ENCODE measurements at places on chromosomes 7 and 10.
A peak's percentile ranks its signal among the peaks of the same experiment; 100 is the strongest.

DNA sequence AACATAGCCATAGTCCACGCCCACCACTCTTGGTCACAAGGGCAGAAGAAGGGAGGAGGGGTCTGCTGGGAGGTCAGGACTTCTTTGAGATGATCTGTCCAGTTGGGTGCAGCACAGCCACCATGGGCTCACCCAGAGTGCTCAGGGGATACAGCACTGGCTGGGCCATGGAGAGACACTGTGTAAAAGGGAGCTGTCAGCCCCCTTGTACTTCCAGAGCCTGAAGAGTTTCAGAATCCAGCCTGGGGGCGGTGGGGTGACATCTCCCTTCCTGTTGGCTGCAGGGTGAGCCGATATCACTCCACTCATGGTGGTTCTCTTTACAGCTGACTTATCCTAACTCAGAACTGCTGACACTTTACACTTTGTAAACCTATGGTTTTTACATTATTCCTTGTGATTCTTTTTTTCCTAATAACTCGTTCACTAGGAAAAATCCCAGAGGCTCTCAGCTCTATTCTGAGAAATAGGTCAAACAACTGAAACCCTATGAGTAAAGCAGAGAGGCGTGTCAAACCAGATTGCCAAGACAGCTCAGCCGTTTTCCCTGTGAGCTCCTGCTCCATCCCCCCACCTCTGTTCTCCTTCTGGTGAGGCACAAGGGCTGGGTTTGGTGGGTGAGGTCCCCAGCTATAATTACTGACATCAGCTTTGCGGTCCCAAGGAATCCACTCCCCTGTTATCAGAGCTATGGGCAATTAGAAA lies 3.2 kb upstream of the MRPS24 start:
- no peak for DNase-seq

DNA sequence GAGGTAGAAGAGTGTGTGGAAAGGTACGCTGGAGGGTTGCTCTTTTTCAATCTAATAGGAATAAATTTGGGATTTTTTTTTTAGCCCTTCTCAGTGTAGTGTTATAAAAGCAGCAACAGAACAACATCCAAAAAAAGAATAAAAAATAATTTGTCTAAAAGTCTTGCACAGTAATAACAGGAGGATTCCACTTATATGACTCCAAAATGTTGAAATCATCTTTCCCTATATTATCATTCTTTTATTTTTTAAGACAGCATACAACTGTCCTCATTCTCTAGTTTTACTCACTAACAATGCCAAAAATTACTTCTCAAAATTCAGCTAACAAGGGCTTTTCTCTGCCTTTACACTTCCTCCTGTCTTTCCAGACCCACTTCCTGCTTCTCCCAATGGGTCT lies 27.8 kb downstream of the IL2RA start:
- DNase-seq: no peak

- no peak for DNase-seq
Observed at GRCh38 chr10:3750006-3750816, 34.8 kb downstream of the KLF6 start.

DNA sequence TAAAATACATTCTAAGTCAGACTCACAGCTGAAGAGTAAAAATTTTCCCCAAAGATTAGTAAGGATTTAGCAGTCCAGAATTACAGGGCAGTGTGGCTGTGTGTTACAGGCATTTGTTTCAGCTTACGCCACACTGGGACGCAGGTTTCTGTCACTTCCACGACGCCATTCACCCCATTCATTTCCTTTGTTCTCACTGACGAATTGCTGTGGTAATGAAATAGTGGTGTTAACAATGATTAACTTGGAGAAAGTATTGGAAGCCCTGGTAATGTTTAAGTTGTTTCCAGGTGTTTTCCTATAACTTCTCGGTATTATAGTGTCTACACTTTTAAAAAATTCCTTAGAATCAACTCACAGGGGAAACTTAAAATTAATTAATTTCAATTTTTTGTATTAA lies 370.9 kb downstream of the SH2D4B start:
- DNase-seq: no peak

- no peak for DNase-seq
Observed at GRCh38 chr10:60733826-60734225, 44.5 kb upstream of the CDK1 start.

- no peak for DNase-seq
Observed at GRCh38 chr10:19546224-19546623, 270.0 kb upstream of the PLXDC2 start.

DNA sequence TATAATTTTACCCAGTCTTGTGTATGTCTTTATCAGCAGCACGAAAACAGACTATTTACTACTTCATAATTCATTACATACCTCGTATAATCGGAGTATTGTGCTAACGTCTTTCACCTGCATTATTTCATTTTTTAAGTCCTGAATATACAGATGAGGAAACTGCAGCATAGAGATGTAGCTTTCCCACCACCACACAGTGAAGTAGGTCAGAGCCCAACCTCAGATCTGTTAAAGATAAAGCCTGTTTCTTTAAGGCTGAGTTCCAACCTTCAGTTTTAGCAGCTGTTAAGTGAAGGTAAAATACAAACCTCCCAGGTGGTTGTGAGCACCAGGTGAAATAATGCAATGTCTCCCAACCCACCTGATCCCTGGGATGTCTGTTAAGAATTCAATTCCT lies 2.0 kb upstream of the ADAM12 start:
- no peak for DNase-seq

DNA sequence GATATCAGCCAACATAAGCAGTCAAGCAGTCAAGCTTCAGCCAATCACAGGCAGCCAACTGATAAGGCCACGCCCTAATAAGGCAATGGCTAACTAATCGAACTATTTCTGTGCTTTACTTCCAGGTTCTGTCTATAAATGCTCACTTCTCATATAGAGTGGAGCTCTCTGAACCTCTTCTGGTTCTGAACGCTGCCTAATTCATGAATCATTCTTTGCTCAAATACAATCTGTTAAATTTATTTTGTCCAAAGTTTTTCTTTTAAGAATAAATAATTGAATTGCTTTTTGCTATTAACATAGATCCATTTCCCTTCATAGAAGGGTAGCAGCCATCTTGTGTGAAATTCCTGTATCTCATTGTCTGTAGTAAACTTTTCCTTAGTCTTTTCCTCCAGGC lies 97.9 kb upstream of the TMEM72 start:
- DNase-seq: no peak

DNA sequence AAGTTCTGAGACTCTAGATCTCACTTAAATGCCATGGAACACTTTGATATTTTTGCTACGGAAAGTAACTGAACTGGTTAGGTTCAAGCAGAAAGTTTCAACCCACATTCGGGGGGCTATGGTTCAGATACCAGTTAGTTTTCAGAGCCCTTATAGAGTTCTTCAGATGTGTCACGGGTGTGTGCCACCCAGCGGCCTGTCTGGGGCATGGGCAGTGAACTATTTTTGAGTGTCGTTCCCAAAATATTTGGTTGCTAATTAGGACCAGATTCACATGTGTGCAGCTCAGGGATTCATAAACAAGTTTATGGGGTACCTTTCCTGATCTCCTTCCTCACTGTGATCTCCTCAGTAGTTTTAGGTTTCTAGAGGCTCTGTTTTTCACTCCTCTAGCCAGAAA lies 271.9 kb downstream of the C7orf25 start:
- no peak for DNase-seq

DNA sequence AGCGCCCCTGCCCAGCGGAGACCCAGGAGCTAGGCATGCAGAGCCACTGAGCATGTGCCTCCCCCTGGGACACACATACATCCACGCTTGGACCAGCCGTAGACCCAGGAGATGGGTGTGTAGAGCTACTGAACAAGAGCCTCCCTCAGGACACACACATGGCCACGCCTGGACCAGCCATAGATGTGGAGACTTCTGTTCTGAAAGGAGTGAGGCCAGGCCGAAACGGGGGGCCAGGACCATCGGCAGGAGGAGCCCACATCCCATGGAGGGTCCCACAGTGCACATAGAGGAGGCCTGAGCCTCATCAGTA lies 340.4 kb downstream of the TCERG1L start:
- DNase-seq: no peak

DNA sequence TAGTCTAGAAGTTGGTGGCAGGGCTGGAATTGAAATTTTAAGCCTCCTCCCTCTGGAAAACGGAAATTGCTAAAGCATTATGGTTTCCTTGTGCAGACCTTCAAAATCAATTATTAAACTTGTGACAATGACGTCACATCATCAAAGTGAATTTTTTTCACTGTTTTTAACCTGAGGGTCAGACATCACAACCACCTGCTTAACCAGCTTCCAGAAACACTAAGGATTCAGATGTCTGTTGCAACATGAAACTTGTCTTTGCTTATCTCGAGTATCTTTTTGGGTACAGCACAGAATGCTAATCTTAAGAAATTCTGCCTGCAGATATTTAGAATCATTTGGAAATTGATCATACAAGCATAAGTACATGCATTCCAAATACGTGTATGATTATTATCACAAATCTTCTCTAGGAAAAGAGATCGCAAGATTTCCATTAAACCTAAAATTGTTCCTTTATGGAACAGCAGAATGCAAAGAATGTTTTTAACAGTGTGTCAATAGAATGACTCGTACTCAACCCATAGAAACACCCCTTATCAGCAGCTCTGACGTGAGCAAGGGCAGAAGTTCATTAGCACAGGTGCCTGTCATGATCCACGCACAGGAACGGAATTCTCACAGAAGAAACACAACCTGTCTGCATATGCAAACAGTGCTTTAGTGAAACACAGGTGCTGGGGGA lies 4.1 kb upstream of the GTPBP4 start:
- no peak for DNase-seq

GRCh38 chr10:30687698-30688213 lies 58.2 kb upstream of the LYZL2 start:
- DNase-seq: peak; percentile 77

GRCh38 chr7:6393667-6394056 lies 54.1 kb downstream of the DAGLB start:
- DNase-seq: no peak

- DNase-seq: peak; percentile 39
Observed at GRCh38 chr10:130171196-130171595, 35.0 kb downstream of the GLRX3 start.

- DNase-seq: peak; percentile 48
Observed at GRCh38 chr10:79025199-79025832, 43.5 kb upstream of the ZMIZ1 start.

GRCh38 chr7:37732253-37732652 lies 48.7 kb downstream of the GPR141 start:
- peak; percentile 55 for DNase-seq

DNA sequence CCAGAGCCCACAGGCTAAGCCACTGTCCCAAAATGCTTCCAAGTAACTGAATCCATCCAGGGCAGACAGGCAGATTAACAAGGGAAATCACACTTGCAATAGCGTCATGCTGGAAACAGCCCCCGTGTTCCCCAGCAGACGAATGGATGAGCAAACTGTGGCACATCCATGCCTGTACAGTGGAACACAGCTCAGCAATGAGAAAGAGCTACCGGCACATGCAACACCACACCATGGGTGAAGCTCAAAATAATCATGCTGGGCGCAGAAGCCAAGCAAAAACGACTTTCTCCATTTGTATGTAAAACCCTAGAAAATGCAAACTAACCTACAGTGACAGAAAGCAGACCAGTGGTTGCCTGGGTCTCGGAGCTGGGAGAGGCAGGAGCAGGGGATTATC lies 153.1 kb downstream of the SLIT1 start:
- no peak for DNase-seq

GRCh38 chr7:136685501-136686173 lies 182.8 kb upstream of the CHRM2 start:
- no peak for DNase-seq

DNA sequence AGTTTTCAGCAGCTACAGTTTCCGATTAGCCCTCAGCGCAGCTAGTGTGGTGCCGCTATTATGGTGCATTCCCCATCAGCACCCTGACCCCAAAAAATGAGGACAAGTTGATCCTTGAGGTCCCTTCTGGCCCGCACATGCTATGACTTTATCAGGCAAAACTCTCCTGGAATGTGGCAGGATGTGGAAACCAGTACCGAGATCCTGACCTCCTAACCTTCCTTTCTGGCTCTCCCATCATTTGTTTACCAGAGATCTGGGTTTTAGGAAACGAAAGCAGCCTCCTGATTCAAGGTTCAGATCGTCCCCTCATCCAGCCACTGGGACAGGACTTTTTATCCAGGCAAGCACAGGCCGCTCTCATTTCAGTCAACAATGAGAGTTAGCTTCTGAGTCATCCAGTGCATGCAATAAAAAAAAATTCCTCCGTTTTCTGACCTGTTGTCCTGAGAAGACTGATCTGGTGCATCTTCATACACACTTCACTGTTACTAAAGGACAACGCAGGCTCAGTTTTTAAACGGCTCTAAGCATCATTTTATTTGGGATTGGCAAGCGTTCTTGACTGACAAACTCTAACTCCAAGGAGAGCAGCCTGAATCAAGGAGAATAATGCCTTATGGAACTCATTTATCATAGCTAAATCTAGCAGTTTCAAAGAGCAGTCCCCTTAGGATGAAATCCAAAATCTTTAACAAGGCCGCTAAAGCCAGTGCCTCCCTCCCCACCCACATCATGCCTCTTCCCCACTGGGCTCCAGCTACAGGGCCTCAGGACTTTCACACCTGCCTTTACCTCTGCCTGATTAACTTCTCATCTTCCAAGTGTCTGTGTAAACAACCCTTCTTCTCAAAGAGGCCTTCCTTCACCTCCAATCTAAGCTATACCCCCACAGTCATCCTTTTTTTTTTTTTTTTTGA lies 17.1 kb downstream of the PDLIM1 start:
- DNase-seq: no peak

GRCh38 chr7:111677848-111678247 lies 115.6 kb upstream of the IMMP2L start:
- no peak for DNase-seq

GRCh38 chr7:117171106-117171505 lies 151.8 kb downstream of the WNT2 start:
- DNase-seq: no peak

DNA sequence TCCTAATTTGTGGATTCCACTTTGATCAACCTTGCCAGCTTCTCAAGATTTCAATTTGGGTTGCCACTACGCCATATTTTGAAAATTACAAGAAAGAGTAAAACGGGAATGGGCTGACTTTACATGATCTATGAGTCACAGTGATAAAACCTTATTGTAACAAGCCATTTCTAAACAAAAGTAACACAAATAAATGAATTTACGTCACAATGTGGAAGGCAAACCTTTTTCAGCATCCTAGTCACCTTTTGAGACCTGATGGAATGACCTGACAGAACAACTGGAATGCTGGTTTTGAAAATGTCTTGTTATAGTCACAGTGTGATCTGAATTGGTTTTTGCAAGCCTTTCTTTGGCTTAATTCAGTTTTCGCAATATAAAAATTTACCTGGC lies 85.9 kb downstream of the CDK6 start:
- DNase-seq: no peak

- no peak for DNase-seq
Observed at GRCh38 chr7:106915873-106916272, 50.8 kb downstream of the PIK3CG start.
